Right lobe of liver (tissue), 6 donors: ENCODE measurements at places on chromosomes 13 and 19. TPM values are rescaled to one million over a fixed set of nuclear protein-coding genes. Genes with fewer than 3 reads are reported as not detected.

The TTYH1 gene
- total RNA-seq: 0.31 TPM

- no peak for DNase-seq
These were observed 36.7 kb upstream of the RANBP3 start for GRCh38 chr19:6014551-6015135.

The FAM174C gene
- total RNA-seq: 91.0 TPM

The FAM216B gene
- total RNA-seq: not detected

The THSD8 gene
- total RNA-seq: 0.97 TPM

The CSNK1G2 gene
- total RNA-seq: 25.9 TPM

- DNase-seq: peak; percentile 52
These were observed 4.8 kb downstream of the CEBPA start for GRCh38 chr19:33297401-33298145.

GRCh38 chr13:95380468-95381211 lies 79.4 kb upstream of the ABCC4 start:
- peak; percentile 69 for DNase-seq

The WDR87 gene
- not detected for total RNA-seq

The STOML3 gene
- total RNA-seq: not detected

DNA sequence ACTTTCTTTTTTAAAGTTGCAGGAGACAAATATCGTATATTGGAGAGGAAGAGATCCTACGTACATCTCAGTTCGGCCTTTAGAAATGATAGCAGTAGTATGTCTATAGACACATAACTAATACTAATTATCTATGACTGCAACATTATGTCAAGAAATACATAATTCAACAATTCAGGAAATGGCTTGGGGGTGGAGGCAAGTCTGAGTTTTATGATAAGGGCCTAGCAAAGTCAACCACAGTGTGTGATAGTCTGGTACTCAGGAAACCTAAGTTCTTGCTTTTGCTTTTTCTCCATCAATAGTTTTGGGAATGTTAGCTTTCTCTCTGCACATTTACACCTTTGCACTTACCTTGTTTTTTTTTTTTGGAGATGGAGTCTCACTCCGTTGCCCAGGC lies 27.5 kb upstream of the OBI1 start:
- no peak for DNase-seq

DNA sequence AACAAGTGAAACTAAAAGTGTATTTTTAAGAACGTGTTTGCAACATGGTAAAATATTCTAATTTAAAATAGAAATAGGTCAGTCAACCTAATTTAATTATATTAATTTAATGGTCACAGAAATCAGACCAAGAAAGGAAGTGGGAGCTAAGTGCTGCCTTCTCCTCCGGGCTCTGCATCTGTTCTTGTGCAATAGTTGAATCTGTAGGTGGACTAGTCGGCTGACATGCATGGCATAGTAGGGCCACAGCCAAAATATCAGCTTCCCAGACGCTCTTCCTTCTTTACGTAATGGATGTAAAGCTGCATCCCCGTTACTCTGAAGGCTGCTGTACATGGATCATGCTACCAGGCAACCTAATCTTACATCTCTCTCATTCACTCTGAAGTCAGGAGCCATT lies 47.3 kb downstream of the COL4A1 start:
- no peak for DNase-seq

GRCh38 chr19:38247126-38247525 lies 9.0 kb downstream of the PPP1R14A start:
- no peak for DNase-seq

The OR7A5 gene
- total RNA-seq: not detected

The TUBA3C gene
- not detected for total RNA-seq

The SYNE4 gene
- total RNA-seq: 7.5 TPM

The ATXN8OS gene
- total RNA-seq: not detected

The ZNF577 gene
- total RNA-seq: 6.6 TPM

DNA sequence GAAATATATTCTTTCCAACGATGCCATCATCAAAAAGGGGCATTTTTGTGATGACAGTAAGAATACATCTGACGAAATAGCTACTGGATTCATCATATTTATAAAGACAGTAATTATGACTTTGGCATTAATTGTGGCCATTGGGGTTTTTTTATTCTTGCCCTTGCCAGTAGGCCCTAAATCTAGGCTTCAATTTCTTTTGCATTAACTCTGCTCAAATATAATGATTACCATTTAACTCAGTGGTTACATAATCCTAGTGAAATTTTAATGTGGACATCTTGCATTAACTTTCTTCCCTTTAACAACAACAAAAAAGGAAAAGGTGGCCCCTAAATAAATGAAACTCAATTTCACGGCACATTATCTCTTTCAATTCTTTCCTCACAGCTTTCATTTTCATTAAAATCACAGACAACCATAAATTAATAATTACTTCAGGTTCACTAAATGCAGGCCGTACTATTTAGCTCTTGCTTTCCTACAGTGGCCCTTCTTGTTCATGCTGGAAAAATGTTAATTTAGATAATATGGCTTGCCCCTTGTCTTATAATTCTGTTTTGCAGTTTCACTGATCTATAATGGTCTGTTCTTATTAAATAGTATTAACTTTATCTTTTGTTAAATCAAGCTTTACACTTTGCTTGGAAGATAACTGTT lies 615.6 kb downstream of the DACH1 start:
- DNase-seq: no peak

DNA sequence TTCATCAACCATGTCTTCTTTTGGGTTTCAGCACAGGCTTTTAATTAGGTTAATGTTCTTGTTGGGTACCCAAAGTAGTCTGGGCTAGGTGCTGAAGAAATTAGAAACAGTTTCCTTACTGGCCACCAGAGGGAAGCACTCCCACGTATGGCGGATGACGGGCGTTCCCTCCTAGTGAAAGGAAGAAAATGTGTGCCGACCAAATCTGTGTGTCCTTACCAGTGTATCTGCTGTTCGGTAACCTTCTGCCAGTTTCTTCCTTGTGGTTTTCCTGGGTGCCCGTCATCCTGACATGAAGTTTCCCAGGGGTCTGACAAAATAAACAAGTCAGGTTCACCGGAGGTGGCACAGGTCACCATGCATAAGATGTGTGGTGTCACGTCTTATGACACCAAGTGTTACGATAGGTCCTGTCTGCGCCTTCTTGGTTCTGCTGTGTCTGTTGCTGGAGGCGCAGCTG lies 6.0 kb upstream of the WDR88 start:
- DNase-seq: no peak

DNA sequence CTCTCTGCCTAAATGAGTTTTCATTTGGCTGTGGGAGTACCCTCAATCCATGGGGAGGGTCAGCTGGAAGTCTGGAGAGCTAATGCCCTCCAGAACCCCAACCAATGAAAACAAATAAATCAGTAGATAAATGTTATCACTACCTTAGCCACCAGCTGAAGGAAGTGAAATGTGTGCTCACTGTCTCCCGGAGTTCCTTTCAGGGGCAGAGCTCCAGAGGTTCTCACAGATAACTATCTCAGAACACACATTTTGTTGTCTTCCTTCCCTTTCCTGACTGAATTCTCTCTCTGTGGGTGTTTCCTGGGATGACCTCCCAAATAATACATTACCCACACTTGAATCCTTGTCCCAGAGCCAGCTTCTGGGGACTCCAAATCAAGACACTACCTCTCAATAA lies 779.6 kb downstream of the DIAPH3 start:
- no peak for DNase-seq

DNA sequence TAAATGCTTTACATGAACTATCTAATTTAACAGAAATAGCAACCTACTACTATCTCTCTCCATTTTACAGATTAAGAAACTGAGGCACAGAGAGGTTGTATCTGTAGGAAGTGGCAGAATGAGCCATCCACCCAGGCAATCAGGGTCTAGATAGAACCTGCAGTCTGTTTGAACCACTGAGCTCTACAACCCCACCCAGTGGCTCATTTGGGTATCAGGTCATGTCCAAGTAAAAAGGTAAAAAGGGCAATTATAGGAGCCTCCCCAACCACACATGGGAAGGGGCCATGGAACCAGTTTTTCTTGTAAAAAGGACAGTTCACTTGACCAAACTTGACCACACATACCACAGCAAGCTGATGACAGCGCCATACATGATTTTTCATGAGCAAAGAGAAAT lies 92.9 kb upstream of the SGCG start:
- DNase-seq: no peak

The CYP4F8 gene
- total RNA-seq: not detected

The TPT1 gene
- 2,051 TPM for total RNA-seq

- no peak for DNase-seq
These were observed 64.0 kb upstream of the ZNF681 start for GRCh38 chr19:23822735-23823134.

The RNF113B gene
- not detected for total RNA-seq

The OR10H1 gene
- total RNA-seq: not detected

DNA sequence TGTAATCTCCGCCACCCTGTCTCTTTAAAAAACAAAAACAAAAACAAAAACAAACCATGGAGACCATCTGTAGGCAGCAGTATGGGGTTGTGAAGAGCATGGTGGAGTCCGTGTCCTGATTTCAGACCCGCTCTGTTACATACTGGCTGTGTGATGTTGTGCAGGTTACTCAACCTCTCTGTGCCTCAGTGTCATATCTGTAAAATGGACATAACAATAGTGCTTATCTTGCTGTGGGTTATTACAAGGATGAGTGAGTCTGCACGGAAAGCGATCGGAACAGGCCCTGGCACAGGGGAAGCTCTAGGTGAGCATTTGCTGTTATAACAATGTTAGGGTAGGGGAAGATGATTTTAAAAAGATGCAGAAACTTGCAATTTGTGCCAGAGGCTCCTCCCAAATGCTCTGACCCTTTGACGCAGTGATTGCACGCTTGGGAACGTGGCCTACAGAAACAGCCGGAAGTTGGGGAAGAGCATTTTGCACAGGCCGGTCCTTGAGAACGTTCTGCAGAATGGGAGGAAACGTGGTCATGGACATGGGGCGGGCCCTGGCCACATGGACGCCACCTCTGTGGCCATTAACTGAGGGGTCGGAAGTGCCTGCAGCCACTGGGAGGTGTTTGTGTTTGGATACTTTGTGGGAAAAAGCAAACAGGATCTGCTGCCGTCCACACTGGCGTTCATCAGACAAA lies 15.7 kb upstream of the SELENOW start:
- DNase-seq: no peak

The CGB8 gene
- total RNA-seq: not detected
